ENCODE measurements at places on chromosomes 12 and 14.

GRCh38 chr12:129549656-129550055, 354.2 kb downstream of the TMEM132D start:
- DNase-seq = no peak

DNA sequence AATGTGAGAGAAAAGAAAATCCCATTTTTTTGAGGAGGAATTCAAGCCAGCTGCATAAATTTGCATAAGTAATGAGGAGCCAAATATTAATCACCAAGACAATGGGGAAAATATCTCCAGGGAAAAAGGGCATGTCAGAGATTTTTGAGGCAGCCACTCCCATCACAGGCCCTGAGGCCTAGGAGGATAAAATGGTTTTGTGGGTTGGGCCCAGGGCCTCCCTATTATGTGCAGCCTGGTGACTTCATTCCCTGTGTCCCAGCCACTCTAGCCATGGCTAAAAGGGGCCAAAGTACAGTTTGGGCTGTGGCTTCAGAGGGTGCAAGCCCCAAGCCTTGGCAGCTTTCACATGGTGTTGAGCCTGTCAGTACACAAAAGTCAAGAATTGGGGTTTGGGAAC, 1051.0 kb upstream of the FOXG1 start:
- DNase-seq = no peak

- no peak for DNase-seq
Measured at GRCh38 chr14:49546766-49547165, 39.4 kb downstream of the RPS29 start.

DNA sequence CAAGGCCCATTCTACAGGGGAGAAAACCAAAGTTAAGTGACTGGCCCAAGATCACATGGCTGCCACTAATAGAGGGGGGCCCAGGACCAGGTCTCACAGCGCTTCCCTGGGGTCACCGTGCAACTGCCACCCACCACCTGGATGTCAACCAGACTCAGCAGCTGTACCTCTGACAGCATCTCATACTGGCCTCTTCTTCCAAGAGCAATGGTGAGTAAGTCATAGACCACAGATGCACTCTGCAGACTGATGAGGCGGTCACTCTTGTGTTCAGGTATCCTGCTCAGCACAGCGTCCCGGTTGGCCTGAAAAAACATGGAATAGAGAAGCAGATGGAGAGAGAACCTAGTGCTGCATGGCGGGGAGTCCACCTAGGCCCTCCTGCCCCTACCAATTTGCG, 139.9 kb downstream of the TTC7B start:
- no peak for DNase-seq

GRCh38 chr14:51539571-51540037, 112.1 kb upstream of the FRMD6 start:
- no peak for DNase-seq

- DNase-seq = no peak
Measured at GRCh38 chr12:98754095-98754494, 109.0 kb downstream of the APAF1 start.

DNA sequence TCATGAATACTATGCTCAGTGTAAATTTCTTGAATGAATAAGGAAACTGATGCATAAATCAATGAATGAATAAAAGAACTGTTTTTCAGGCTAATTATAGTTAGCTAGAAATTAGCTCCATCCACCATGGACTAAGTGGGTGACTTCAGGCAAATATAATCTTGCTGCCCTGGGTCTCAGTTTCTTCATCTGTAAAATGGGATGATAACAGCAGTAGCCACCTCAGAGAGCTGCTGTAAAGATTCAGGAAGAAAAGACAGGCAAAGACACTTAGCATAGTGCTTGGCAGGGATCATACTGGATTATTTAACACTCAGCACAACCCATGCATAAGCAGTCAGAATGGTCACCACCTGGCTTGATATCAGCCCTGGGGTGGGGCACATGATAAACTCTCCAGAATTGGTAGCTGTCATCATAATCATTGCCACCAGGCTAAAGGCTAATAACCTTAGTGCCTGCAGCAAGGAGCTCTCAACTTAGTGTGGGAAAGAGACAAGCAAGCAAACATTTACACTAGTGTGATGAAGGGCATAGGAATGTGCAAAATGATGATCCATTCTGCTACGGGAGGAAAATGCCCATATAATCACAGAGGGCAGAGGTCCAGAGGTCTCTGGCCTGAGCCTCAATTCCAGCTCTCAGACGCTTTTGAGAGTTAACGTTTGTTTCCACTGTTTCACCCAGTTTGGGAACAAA, 234.7 kb upstream of the TBX3 start:
- no peak for DNase-seq

DNA sequence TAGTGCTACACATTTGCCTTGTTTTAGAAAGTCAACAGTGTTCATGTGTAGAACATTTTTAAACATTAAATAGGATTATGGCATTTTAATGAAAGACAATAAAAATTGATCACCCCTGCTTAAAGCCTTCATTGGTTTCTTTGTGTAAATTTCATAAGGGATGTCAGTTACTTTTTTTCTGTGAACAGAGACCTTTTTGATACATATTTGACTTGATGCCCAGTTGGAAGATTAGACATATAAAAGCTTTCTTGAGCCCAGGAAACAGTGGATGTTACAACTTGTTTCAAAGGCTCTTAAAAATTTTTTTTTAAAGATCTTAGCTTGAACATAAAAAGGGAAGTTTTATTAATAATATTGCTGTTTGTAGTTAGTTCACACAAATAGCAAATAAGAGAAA, 168.7 kb upstream of the PDZRN4 start:
- no peak for DNase-seq

DNA sequence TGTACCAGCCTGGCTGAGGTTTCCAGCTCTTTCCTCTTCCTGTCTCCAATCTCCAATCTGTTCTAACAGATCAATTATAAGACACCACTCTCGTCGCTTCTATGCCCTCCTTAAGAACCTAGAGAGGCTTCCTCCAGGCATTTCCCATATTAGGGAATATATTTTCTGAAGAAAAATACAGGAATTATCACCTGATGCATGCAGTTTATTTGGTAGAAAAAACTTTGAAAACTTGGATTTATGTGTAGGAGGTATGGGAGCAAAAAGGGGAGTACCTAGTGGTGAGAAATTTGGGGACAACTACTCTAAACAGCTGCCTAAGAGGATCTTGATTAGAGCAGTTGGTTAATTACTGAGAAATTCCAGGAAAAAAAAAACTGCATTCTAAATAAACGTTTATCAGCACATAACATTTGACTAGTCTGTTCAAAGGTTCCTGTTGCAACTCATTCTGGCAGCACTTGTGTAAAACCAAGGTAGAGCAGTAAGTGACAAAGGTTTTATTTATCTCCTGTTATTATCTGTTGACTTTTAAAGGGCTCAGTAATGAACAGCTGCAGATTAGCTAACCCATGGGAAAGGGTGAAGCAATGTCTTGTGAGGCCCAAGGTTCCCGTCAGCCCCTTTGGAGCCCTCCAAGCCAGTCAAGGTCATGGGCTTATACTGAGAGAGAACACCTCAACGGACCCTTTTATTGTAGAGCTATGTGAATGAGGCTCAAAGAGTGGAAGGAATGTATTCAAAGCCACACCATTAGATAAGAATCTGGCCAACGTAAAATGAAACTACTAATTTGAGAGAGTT, 36.4 kb upstream of the NR1H4 start:
- DNase-seq = no peak

- no peak for DNase-seq
Measured at GRCh38 chr14:32603992-32604565, 275.0 kb downstream of the AKAP6 start.

DNA sequence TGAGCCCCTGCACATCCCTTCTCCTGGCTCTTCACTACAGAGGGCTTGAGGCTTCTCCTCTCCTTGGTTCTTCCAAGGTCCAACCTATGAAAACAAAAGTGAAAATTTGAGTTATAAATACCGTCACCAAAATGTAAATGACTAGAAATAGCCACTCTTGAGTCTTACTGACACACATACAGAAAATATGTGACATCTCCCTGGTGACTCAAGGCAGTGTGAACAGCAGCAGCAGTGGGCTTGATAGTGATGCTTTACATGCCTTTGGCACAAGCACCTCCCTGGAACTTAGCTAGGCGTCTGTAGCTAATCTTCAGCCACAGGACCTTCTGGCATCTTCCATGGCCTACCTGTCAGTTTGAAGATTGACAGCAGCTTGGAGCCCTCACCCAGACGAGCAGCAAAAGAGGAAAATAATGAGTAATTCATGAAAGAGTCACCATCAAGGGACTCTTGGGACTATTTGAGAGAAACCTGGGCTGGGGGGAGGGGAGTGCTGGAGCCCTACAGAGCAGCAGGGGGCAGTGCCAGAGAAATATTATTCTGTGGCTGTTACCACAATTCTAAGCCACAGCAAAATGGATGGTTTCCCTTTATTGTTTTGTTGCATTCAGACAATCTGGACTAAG, 158.0 kb downstream of the KCNK10 start:
- DNase-seq = no peak

- no peak for DNase-seq
Measured at GRCh38 chr14:53304726-53305381, 151.7 kb upstream of the DDHD1 start.
